Cardiac muscle cell (in vitro differentiated cells and primary cell): ENCODE measurements at places on chromosomes 7 and 10.

DNA sequence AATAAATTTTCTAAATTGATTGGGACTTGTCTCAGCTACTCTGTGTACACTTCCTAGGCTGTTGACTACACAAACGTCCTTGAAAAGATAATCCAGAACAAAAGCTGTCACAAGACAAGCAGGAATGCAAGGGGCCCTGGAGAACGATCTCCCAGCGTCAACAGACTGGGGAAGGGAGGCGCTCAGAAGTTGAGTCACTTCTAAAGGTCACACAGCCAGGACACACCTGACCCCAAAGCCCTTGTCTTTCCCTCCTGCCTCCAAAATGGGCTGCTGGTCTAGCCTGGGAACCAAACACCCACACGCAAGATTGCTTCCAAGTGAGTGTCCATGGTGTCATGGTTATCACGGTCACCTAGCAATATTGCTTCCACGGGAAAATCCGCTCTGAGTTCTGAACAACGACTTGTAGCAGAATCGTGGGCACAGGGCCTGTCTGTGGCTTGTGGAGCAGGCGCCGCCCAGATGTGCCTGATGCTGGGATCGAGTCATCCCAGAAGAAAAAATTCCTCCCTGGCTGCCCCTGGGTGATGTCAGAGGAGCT, 49.8 kb downstream of the SPOCK2 start:
- no peaks in the 10 kb centered on the region for H3K27me3 ChIP-seq
- no peaks in the 10 kb centered on the region for H3K36me3 ChIP-seq
- H3K4me1 ChIP-seq, result no peaks in the 10 kb centered on the region
- H3K4me3 ChIP-seq, result no peak overlapping the region
- no peak overlapping the region for H3K27ac ChIP-seq

DNA sequence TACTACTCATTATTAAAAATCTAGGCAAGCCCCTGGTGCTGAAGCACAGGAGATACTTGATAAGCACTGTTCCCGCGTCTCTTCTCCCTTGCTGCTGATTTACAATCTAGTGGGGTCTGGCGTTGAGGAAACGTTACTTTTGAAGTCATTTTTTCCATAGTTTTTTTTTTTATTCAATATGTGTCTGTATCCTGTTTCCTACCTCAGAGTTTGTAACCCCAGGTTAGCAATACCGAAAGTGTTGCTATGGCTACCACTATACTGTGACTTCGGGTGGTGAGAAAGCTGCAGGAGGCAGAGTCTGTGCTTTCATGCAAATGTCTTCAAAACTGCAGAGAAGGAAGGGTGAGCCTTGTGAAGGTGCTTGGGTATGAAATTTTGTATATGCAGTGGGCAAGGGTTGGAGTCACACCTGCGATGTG, 458.8 kb upstream of the GHITM start:
- no peak overlapping the region for H3K27ac ChIP-seq
- no peaks in the 10 kb centered on the region for H3K4me1 ChIP-seq
- no peak overlapping the region for H3K4me3 ChIP-seq
- H3K36me3 ChIP-seq, result no peaks in the 10 kb centered on the region
- H3K27me3 ChIP-seq, result no peaks in the 10 kb centered on the region
- DNase-seq, result no peak

GRCh38 chr10:72567889-72568640, 57.8 kb downstream of the MICU1 start:
- H3K36me3 ChIP-seq, result no peaks in the 10 kb centered on the region
- DNase-seq, result peak; percentile 40
- no peak overlapping the region for H3K4me3 ChIP-seq
- no peaks in the 10 kb centered on the region for H3K27me3 ChIP-seq
- H3K4me1 ChIP-seq, result no peaks in the 10 kb centered on the region

DNA sequence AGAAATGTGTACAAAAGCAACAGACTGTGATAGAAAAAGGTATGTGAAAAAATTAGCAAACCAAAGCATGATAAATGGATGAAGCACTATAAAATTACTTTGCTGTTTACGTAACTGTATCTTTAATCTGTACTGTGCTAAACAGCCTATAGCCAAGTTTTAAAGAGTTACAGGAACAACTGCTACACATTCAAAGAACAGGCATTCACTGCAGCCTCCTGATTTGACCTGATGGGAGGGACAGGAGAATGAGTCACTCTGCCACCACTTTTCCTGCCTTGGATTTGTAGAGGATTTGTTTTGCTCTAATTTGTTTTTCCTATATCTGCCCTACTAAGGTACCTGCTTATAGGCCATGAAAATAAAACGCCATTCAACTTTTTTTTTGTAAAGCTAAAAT, 116.1 kb downstream of the FANK1 start:
- H3K27ac ChIP-seq, result no peak overlapping the region
- H3K36me3 ChIP-seq, result no peaks in the 10 kb centered on the region
- peak; percentile 19 for DNase-seq
- H3K4me3 ChIP-seq, result no peak overlapping the region
- H3K27me3 ChIP-seq, result no peaks in the 10 kb centered on the region

GRCh38 chr7:84704380-84704779, 482.5 kb downstream of the SEMA3D start:
- DNase-seq, result no peak
- H3K27me3 ChIP-seq, result no peaks in the 10 kb centered on the region
- no peak overlapping the region for H3K4me3 ChIP-seq
- H3K4me1 ChIP-seq, result no peaks in the 10 kb centered on the region
- H3K27ac ChIP-seq, result no peak overlapping the region

- peaks cover 4% of the 10 kb centered on the region for H3K4me1 ChIP-seq
- no peak overlapping the region for H3K4me3 ChIP-seq
- DNase-seq, result peak; percentile 5
- no peaks in the 10 kb centered on the region for H3K27me3 ChIP-seq
- no peak overlapping the region for H3K27ac ChIP-seq
Measured at GRCh38 chr10:3270577-3271316, 98.2 kb upstream of the PITRM1 start.

DNA sequence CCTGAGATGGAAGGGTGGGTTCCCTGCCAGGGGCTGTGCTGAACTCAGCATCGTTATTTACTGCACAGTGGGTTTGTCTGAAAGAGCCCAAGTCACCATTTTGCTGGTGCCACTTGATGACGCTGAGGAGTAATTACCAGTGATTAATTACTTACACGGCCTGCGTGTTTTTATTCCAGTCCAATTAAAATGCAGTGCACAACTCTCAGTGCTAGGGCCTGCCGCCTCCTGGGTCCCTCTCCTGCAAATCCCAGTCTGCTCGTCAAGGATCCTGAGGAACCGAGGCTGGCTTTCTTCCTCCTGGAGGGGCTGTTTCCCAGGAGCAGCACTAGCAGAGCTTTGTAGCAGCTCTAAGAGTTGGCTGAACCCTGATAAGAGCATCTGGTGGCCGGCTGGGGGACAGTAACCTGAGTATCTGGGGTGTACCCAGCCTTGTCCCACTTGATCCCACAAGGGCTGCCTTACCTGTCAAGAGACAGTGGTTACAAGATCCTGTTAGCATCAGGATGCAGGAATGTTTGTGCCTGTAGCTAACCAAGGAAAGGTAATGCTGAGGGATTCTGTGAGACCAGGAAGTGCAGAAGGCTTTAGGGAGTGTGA, 45.1 kb upstream of the LRRC4 start:
- no peak overlapping the region for H3K27ac ChIP-seq
- no peaks in the 10 kb centered on the region for H3K4me1 ChIP-seq
- no peaks in the 10 kb centered on the region for H3K27me3 ChIP-seq

DNA sequence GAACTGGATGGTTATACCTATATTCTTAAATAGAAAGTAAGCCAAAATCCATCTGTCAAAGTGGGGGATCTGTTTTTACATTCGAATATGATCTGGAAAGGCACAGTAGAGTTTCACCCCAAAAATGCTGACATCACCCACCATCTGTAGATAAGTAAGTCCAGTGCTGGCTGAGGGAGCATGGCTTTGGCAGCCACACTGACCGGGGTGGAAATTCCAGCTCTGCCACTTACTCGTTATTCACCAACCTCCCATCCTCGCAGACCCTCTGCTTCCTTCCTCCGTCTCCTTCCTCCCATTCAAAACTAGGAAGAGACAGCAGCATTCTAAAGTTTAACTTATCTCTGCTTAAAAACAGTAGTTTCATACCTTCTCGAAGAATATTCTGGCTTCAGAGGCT, 84.9 kb upstream of the GATA3 start:
- no peaks in the 10 kb centered on the region for H3K27me3 ChIP-seq
- H3K36me3 ChIP-seq, result no peaks in the 10 kb centered on the region
- no peak overlapping the region for H3K4me3 ChIP-seq
- H3K4me1 ChIP-seq, result no peaks in the 10 kb centered on the region
- peak; percentile 46 for DNase-seq

DNA sequence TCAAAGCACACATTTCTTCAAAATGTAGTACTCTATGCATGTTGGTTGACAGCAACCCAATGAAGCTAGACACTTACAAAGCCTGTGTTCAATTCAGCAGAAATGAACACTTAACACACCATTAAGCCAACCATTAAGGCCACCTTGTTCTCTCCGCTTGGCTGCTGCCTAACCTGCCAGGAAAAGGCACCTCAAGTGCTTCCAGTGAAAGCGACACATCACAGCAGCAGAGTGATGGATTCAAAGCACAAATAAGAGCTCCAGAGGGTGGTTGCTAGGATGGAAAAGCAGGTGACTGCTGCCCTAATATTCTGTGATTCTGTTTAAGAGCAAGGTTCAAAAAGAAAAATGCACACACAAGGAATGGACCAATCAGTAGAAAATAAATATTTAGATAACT, 81.5 kb upstream of the GNAI1 start:
- peak; percentile 18 for DNase-seq
- H3K27ac ChIP-seq, result no peak overlapping the region
- no peaks in the 10 kb centered on the region for H3K27me3 ChIP-seq
- H3K36me3 ChIP-seq, result no peaks in the 10 kb centered on the region
- H3K4me1 ChIP-seq, result no peaks in the 10 kb centered on the region
- no peak overlapping the region for H3K4me3 ChIP-seq

GRCh38 chr7:50855526-50855925, 72.8 kb upstream of the GRB10 start:
- no peaks in the 10 kb centered on the region for H3K36me3 ChIP-seq
- H3K27ac ChIP-seq, result no peak overlapping the region
- no peaks in the 10 kb centered on the region for H3K27me3 ChIP-seq
- H3K4me3 ChIP-seq, result no peak overlapping the region
- no peak for DNase-seq
- no peaks in the 10 kb centered on the region for H3K4me1 ChIP-seq

GRCh38 chr10:132714096-132714985, 71.6 kb downstream of the NKX6-2 start:
- DNase-seq, result no peak
- H3K4me3 ChIP-seq, result no peak overlapping the region
- no peak overlapping the region for H3K27ac ChIP-seq
- no peaks in the 10 kb centered on the region for H3K4me1 ChIP-seq
- no peaks in the 10 kb centered on the region for H3K36me3 ChIP-seq
